ENCODE measurements at places on chromosomes 5 and 9. TPM values are rescaled to one million over a fixed set of nuclear protein-coding genes. Genes with fewer than 3 reads are reported as not detected.

DNA sequence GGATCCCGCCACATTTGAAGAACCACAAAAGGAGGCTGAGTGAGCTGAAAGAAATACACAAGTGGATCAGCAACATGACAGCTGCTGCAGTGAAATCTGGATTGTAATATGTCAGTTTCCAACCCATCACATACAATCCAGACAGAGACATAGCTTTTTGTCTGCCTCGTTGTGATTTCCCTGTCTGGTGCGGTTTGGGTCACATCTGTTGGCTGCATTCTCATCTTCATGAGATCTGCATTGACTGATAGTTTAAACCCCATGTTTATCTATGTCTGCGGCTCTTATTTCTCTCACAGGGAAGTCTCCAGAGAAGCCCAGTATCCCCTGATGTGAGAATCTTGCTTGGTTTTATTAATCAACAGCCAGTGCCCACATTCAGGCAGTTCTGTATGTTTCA is 403.1 kb upstream of the ZNF608 start:
- DNase-seq = no peak

DNA sequence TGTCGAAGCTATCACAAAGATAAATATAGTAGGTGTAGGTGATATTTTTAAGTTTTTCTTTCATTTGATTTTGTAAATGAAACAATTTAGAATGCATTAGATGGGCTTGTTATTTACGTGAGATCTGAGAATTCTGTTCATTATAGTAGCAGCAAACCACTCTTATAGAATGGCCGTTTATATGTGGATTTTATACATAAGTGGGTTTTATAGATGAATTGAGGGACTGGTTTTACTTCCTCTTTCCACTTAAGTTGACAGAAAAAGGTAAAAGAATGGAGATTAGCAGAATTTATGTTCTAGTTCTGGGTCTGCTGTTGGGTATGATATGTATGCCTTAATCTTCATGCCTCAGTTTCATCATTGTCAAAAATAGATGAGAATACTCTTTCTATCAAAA is 5.6 kb downstream of the RMI1 start:
- no peak for DNase-seq

DNA sequence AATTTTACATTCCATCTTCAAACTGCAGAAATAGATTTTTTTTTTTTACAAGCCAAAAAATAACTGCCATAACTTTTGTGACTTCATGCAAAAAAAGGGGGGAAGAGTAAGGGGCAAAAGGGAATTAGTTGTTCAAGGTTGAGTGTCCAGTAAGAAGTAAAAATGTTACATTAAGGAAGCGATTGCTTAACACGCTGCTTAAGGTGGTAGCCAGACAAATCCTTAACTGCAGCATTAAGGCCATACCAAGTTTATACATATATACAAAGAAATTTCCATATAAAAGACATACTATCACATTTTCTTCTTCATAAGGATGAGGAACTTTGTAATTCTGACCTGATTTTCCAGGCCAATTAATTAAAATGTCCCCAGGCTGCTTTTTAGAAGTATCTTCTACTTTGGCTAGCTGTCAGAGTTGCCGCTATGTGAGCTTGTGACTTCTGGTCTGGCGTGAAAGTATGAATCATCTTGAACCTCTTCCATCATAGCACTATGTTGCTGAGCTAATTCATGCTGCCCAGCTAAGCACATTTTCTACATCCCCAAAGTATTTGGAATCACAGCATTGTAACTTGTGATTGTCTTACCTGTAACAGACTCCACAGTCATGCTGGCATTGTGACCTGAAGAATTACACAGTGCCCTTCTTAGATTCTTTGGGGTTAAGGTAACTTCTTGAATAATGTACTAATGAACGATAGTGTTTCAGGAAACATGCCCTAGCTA is 40.0 kb downstream of the G3BP1 start:
- no peak for DNase-seq

Gene PCDHGA9
- 7.0 TPM for polyA plus RNA-seq

Gene MLANA
- polyA plus RNA-seq = 0.99 TPM

Gene PCDHA8
- 0.08 TPM for polyA plus RNA-seq

Gene IFNA21
- polyA plus RNA-seq = not detected
